ENCODE measurements at places on chromosomes 6 and 20. TPM values are rescaled to one million over a fixed set of nuclear protein-coding genes. Genes with fewer than 3 reads are reported as not detected.

DNA sequence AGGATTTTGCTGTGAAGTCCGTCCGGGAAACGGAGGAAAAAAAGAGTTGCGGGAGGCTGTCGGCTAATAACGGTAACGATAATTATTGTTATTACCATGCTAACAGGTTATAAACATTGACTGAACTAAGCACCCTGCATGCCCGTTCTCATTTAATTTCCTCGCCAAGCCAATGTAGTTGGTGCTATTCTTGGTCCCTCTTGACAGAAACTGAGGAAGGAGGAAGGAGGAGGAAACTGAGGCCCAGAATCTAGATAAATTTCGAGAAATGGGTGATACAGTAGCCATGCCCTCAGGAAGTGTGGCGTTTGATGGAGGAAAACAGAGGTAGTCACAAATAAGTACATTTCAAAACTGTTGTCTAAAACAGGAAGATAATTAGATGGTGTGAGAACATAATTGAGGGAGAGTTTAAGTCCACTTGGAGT, 474 bp downstream of the TPX2 start:
- DNase-seq, result no peak

The BTNL2 gene
- total RNA-seq, result not detected

The ZNF311 gene
- total RNA-seq, result 0.64 TPM

The TAGAP gene
- 5.7 TPM for total RNA-seq

- no peak for DNase-seq
Measured at GRCh38 chr6:127289934-127290333, 23.3 kb downstream of the RNF146 start.

The OR2H1 gene
- not detected for total RNA-seq

GRCh38 chr20:63740070-63740626, 572 bp downstream of the SLC2A4RG start:
- no peak for DNase-seq

- no peak for DNase-seq
Measured at GRCh38 chr6:111874025-111874415, 768 bp upstream of the FYN start.

The RNF8 gene
- 11.3 TPM for total RNA-seq

The KCNQ5 gene
- not detected for total RNA-seq

The MICB gene
- 4.5 TPM for total RNA-seq

The TCF21 gene
- total RNA-seq, result 5.2 TPM

DNA sequence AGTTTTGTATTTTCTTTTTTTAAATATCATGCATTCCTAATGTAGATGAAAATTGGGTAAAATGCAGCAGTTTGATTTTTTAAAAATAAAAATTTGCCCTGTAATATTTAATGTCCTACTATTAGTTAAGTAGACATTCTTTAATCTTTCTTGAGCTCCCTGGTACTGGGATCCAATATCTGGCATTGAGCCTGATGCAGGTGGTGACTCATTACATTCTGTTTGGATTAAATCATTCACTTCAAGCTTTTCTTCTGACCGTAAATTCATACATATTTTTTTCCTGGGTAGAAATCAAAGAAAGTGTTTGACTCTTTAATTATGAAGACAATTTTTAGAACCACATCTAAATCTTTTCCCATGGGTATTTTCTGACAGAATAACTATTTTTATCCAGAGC, 768.8 kb upstream of the SLC35B3 start:
- no peak for DNase-seq

DNA sequence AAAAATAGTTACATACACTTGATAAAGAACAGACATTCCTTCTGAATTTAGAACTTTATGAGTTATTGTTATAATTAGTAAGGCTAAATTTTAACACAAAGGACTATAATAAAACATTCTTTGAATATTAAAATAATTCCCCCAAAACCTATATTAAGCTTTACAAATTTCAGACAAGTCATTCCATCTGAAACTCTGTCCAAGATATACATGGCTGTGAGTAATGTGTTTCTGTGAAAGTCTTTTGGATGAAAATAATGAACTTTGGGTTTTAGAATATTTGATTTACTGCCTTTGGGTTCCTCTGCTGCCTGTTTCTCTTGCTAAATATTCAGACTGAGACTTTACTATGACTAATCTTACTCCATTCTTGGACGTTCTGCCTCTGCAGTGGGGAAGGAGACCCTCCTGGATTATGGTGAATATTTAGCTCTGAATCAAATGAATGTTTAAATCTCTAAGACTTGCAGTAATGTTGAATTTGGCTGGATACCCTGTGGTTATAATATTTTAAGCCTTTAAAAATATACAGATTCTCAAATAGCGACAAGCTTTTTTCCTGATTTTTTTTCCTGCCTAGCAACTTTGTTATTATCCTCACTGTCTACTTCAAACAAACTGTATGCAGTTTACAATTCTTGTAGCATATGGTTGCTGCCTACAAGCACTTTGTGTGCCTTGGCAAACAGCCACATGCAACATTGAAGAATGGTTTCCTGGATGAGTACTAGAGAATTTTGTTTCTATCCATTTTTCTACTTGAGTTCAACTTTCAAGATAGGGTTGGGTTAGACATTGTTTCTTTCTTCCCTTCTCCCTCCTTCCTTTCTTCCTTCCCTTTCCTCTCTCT, 51.4 kb downstream of the TXLNB start:
- DNase-seq, result no peak

The TNFRSF6B gene
- total RNA-seq, result 4.7 TPM

GRCh38 chr20:6735942-6736845, 31.3 kb upstream of the BMP2 start:
- no peak for DNase-seq

DNA sequence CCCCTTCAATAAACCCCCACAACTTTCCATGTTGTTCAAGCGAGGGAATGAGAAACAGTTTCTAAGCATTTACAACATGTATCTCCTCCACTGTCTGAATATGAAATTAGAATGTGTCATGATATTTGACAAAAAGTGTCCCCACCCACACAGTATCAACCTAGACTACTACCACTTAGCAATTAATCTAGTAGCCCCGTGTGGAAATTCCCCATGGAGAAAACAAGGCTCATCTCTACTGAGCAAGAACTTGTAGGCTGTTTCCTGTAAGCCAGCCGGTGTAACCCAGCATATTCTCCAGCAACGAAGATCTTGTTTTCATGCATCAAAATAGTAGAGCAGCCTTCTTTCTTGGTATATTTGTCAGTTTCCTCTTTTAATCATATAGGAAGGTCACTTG, 115.0 kb downstream of the IRF4 start:
- DNase-seq, result no peak

DNA sequence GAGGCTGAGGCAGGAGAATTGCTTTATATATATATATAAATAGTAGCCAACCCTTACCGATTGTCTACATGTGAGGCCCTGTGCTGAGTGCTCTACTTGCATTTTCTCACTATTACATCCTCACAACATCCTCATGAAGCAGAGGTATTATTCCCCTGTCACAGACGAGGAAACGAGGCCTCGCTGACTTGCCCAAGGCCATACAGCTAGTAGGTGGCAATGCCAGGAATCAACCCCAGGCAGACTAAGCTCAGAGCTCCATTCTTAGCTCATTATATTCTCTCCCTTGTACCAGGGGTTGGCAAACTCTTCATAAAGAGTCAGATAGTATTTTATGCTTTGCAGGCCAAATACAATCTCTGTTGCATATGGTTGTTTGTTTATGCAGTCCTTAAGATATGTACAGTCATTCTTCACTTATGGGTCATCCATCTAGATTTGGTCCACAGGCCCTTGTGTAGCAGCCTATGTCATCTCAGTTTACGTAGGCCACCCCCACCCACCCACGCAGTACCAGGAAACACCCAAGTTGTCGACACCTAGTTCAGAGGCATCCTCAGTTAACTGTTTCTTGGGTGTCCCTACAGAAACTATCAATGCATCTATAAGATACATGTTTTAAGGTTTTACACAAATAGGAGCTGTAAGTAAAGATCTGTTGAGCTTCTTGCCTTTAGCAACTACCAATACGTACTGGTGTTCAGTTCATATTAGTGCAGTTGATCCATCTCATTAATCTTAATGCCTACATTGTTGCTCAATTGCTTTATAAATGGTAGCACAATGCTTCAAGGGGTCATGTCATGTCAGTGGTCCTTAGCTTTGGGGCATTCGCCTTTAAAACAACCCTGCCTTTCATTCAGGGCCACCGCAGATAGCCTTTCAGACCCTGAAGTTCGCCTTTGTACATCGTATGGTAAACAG, 3.0 kb downstream of the CASS4 start:
- DNase-seq, result no peak

GRCh38 chr6:155219858-155220301, 43.9 kb upstream of the CLDN20 start:
- DNase-seq, result no peak

GRCh38 chr6:96659084-96659845, 96.3 kb downstream of the FHL5 start:
- DNase-seq, result no peak

The ARFGEF3 gene
- 2.6 TPM for total RNA-seq

DNA sequence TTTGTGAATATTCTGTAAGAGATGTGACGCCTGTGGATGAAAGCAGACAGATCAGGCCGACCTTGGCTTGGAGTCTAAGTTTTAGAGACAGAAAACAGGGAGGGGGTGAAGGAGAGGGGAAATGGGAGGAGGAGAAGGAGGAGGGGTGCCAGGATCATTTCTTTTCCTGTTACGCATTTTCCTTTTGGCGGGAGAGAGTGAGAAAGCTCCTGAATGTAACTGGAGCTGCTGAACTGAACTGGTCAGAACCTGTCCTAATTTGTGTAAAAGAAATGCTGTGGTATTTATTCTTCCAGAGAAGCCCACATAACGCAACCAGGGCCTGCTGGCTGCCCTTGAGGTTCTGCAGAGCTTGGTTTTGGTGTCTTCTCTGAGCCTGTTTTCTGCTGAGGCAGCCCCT, 41.9 kb downstream of the UTRN start:
- DNase-seq, result no peak

- DNase-seq, result no peak
Measured at GRCh38 chr6:16766043-16766536, 4.8 kb upstream of the ATXN1 start.

- no peak for DNase-seq
Measured at GRCh38 chr6:139474145-139475108, 100.0 kb upstream of the CITED2 start.

The C6orf163 gene
- total RNA-seq, result 3.1 TPM

The UST gene
- 5.2 TPM for total RNA-seq

DNA sequence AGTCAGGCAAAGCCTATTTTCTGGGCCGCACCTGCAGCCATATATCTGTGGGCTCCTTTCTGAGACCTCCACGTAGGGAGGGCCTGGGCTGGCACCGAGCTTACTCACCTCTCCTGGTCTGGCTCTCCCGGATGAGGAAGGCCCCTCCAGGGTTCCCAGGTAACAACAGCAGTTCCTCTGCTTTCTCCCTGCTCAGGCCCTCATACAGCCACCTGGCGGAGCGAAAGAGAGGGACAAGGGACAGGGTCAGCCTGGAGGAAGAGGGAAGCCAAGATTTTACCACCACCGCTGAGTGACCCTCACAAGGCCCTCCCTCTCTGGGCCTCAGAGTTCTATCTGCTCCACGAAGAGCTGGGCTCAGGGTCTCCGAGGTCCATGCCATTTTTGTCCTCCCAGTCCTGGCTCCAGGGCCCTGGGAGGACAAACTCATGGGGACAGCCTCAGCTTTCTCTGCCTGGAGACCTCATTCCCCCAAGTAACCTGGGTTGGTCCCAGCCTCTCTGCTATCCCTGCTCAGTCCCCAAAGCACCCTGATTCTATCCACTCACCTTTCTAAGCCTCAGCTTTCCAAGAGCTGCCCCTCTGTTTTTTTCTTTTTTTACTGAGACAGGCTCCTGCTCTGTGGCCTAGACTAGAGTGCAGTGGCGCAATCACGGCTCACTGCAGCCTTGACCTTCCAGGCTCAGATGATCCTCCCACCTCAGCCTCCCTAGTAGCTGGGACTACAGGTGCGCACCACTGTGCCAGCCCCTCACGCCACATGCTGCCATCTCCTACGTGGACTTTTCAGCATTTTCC, 13.3 kb downstream of the SLA2 start:
- no peak for DNase-seq

- DNase-seq, result no peak
Measured at GRCh38 chr20:7195704-7196103, 428.2 kb downstream of the BMP2 start.

DNA sequence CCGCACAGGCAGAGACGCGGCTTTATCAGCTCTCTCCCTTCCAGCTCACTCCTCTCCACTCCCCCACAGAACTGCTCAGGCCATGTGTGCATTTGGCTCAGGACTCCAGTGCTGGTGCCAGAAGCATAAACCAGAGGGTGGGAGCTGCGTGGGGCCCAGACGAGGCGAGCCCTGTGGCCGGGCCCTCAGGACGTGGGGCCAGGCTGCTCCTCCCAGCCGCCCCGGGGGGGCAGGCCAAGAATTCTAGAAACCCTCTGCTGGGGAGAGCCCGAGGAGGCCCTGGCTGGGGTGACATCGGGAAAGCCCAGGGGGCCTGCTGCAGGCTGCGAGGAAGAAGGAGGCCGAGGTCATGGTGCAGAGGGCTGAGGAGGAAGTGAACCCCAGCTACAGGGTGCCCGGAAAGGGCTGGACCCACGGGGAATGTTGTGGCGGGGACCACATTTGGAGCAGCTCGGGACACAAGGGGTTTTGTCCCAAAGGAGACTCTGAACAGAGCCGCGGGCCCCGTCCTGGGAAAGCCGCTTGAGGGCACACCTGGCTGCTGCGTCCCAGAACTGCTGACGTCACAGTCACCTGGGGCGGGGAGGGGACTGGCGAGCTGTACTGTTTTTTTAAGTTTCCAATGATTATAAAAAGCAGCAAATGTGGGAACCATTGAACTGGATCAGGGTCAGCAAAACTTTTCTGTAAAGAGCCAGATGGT, 107.1 kb downstream of the BANF2 start:
- peak; percentile 91 for DNase-seq

Data from mesenteric fat pad (tissue), 1 donor.